Spinal cord (tissue), 10 donors: ENCODE measurements at places on chromosomes 3 and 15.

DNA sequence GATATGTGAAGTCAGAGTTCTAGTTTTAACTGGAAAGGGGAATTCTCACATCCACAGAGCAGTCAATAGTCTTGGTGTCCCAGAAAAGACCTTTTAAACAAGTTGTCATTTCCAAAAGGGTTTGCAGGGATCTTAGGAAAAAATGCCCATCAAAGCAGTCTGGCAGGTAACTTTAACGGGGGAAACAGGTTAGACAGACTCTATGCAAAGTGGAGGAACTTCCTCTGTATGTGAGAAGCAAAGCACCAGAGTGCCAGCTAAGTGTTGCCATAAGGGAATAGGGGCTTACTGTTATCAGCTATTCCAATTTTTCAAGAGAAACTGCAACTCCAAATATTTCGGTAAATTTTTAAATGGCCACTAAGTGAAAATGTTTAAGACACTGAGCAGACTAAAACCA is 307.9 kb upstream of the MDFIC2 start:
- no peak for DNase-seq

GRCh38 chr15:56217341-56217740 is 26.3 kb downstream of the RFX7 start:
- no peak for DNase-seq

DNA sequence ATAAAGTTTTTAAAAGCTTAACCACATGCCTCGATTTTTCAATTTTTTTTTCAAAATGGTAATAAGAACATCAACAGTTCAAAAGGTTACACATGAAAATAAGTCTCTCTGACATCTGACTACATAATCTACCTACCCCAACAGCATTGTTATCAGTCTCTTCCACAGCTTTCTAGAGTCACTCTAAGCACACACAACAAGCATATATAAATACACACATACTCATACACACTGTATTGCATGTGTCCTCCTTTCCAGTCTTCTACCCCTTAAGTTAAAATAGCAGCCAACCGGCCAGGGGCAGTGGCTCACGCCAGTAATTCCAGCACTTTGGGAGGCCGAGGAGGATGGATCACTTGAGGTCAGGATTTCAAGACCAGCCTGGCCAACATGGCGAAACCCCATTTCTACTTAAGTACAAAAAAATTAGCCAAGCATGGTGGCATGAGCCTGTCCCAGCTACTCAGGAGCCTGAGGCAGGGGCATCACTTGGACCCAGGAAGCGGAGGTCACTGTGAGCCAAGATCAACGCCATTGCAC is 12.2 kb downstream of the TBL1XR1 start:
- DNase-seq: no peak

DNA sequence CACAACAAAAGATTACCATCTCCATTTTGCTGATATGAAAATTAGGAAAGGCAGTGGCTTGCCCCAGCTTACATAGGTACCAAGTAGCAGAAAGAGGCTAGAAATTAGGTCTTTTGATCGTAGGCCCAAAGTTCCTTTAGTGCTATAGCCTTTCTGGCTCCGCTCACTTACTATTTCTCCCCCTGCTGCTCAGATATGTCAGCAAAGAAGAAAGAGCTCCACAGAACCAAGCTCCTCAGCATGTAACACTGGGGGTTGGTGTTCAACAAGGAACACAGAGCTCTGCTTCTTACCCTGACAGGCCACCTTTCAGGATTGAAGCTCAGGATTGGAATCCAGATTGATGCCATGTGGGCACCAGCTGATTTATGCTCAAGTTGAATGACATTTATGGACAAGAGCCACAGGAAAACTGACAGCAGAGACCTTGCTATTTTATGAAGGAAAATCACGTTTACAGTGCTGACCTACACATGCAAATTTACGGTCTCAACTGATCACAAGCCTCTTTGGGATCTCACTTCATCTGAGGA is 6.1 kb upstream of the IL12A start:
- DNase-seq: no peak

DNA sequence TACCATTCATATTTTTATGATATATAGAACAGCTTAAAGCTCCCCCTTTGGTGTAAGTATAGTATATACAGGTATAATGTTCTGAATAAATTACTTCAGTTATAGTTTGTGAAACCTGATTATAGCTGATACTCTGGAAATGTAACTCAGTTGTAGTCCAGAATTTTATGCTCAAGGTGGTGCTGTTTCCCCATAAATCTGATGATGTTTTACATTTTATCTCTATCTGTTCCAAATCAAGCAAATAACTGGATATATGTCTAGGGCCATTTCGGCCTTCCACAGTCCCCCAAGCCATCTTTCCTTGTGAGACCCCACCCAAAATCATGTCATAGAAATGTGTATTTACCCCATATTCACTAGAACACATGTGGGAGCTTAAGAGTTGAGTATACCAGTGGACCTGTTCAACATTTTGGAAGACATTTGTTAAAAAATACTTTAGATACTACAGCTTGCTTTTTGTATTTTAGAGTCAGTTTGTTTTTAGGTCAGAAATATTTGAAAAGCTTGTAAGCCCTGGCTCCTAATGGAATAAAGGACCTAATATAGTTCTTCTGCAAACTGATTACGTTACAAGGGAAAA is 107.1 kb downstream of the ATG7 start:
- no peak for DNase-seq

- DNase-seq: peak; percentile 3
Observed at GRCh38 chr3:66492672-66493071, 8.2 kb downstream of the LRIG1 start.

DNA sequence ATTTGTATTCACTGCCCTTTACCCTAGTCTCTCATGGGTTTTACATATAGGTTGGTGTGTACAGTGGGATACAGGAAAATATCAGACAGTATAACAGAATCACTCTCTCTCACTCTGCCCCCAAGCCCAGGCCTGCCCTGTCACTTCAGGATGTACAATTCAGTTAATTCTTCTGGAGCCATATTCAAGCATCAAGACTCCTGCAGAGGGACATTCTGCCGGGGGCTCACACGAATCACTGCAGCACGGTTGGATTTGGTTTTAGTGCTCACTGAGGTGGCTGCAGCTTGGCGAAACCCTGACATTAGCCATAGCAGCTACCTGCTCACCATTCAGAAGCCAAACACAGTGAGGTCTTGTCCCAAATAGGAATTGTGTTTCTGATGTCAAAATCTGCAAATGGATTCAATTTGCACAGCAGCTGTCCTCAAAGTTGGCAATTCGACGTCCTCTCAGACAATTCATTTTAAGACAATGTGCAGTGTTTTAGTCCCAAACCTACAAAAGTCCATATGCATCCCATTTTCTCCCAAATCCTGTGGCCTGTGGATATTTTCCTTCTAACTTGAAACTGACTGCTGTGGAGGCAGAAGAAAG is 82.9 kb downstream of the CHSY1 start:
- DNase-seq: no peak

- no peak for DNase-seq
Observed at GRCh38 chr3:108838436-108838835, 15.8 kb downstream of the TRAT1 start.

GRCh38 chr15:80142646-80143045 is 10.2 kb upstream of the FAH start:
- DNase-seq: no peak

GRCh38 chr3:41129731-41130130 is 69.6 kb upstream of the CTNNB1 start:
- DNase-seq: no peak

DNA sequence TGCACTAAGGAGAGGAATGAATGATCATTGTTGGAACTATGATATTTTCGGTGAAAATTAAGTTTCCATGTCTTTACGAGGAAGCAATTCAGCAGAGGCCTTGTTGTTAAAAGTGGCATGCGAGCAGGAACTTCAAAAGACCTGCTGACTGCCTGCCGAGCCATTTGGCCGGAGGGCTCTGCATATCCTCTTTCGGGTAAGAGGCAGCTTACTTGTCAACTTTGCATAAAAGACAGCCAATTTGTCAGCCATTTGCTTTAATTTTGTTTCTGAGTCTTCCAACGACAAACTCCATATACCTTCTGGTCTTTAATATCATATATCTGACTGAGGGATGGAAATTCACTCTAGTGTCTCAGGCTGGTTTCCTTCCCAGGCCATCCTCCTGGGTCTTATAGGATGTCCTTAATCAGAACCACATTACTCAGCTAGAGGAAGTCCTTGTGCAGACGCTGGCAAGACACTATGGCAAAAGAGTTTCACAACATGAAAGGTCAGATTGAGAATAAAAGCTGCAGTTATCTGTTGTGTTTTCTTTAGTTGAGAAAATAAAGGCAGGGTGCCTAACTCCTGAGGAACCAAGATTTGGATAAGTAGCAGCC is 128.7 kb upstream of the WNT5A start:
- DNase-seq: no peak

DNA sequence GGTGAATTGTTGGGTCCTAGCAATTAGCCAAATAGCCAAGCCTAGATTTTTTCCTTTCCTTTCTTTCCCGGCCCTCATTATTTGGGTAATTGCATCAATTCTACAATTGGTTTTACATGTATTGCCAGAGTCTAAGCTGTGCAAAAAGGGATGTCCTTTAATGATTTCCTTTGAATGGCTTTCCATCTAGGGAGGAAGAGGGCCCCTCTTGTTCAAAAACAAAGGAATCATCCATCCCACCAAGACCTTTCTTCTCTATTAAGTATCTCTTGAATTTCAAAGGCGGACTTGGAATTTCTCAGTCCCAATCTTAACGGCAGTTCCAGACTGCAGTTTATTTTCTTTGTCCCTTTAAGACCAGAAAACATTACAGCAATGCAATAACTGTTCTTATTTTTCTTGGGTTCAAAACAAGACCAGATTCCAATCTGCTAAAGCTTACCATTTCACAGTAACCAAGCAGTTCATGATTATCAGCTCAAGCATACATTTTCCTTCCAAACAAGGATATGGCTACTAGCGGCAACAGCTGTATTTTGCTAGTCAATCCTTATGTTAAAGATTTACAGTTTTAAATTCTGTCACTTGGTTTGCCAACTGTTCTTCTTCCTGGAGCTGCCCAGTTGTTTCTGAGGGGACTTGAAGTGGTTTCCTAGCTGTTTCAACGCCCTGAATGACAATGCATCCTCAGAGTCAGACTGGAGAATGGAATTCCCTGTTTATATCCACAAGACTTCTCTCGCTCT is 91.4 kb upstream of the LRIG1 start:
- DNase-seq: no peak

- DNase-seq: no peak
Observed at GRCh38 chr3:194275291-194275690, 75.8 kb downstream of the CPN2 start.

DNA sequence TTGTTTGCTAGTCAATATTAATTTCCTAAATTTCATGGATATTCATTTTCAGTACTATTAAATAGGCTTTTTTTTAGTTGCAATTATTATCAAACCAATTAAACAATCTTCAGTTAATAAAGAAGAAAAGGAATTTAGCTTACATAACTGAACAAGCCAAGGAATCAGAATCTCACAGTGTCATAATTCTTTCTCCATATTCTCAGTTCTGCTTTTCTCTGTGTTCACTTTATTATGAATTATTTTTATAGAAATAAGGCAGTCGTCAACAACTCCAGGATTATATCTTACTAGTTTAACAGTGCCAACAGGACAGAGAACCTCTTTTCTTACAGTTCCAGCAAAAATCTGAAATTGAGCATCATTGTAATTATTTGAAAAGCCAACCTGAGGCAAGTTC is 221.7 kb downstream of the CGGBP1 start:
- no peak for DNase-seq

DNA sequence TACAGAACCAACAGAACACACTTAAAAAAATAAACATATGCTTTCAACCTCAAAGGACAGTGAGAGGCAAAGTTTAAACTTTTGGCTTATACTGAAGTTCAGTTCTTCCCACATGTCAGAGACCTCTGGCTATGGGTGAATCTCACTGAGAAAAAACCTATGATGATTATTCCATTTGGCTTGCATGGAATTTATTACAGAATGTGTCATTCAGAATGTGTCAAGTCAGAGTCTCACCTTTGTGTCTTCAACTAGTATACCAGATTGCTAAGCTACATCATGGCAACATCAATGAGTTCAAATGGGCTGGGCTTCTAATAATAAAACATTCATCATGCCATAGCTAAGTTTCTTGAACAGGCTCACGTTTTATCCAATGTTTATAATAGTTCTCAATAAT is 987.0 kb downstream of the NTRK3 start:
- DNase-seq: no peak

DNA sequence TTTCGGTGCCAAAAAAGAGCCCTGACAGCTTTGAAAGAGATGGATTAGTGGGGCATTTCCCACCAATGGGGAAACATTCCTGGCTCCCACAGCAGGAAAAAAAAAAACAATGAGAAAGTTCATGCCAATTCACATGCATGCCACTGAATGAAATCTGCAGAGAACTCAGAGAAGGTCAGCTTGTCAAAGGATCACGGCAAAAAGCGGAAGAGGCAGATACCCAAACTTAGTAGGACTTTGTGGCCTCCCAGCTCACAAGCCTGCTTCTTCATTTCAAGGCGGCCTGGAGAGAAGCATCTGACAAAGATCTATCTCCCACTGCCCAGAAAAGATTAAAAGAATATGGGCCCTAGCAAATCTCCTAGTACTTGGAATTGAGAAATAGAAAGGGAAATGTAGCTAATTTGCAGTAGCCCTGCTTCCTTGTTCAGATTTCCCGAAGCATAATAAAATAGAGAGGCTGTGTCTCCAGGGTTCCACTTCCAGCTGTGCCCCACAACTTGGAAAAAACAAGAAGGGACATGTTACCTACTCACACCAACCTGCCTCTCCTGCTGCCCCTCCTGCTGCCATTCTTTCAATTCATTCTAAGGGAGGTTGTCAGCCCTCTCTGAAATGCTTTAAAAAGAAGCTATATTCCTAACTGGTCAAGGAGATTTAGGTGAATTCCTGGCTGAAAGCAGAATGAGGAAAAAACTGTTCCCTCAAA is 170.4 kb downstream of the FHIT start:
- DNase-seq: no peak

DNA sequence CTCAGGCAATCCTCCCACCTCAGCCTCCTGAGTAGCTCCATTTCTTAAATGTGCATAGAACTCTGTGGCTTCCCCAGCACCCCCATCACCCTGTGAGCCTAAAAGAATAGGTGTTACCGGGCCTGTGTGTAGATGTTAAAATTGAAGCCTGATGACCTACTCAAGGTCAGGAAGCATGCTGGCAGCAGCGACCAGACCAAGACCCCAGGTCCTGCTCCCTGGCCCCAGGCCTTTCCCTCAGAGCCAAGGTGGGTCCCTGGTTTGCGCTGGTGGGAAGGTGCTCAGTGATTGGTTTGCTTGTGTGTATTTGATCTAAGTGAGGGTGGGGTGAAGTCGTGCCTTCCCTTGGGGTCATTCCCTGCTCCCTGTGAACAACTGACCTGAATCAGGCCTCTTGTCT is 18.4 kb upstream of the CRABP1 start:
- no peak for DNase-seq

DNA sequence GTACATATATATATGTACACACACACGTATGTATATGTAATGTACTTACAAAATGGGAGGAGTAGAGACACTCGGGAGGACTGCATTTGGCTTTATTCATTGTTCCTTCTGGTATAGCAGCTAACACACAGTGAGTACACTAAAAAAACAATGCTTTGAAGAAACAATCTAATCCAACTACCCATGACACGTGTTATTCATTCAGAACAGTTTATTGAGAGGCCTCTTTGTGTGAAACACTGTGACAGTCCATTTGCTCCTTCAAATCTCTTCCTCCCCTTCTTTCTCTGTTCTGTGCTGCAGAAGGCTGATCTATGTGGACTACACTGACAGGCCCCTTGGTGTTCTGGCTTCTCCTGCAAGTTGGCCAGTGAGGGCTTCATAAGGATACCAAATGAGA is 1075.9 kb upstream of the CFAP20DC start:
- DNase-seq: no peak

- DNase-seq: peak; percentile 63
Observed at GRCh38 chr3:128491941-128492670, 895 bp downstream of the GATA2 start.
